H7 (cell line): ENCODE measurements at places on chromosomes 11 and 22. TPM values are rescaled to one million over a fixed set of nuclear protein-coding genes. Genes with fewer than 3 reads are reported as not detected.

DNA sequence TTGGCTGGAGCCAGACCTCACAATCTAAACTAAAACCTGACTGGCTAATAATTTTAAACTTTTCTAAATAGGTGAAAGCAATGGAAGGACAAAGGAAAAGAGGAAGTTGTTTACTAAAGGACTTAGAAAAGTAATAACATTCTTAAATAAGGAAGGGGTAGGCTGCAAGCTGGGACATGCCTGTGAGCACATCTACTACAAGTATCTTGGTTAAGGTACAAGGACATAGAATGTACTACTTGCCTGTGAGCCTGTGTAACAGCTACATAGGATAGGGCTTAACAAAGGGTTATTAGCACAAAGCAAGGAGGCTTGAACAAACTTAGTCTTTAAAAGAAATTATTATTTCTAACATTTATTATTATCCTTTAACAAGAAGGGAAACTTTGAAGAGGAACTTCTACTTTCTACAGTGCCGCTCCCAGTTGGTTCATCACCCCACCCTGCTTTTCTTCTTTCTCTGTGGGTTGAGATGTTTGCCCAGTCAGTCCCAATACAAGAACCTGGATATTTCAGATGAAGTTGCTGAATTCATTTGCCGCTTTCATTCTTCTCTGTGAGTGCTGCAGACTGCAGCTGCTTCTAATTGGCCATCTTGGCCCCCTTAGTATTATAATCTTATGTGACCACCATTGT is 87.5 kb downstream of the PRMT3 start:
- no peak for DNase-seq

The OR9G4 gene
- total RNA-seq, result not detected in 2 replicates

DNA sequence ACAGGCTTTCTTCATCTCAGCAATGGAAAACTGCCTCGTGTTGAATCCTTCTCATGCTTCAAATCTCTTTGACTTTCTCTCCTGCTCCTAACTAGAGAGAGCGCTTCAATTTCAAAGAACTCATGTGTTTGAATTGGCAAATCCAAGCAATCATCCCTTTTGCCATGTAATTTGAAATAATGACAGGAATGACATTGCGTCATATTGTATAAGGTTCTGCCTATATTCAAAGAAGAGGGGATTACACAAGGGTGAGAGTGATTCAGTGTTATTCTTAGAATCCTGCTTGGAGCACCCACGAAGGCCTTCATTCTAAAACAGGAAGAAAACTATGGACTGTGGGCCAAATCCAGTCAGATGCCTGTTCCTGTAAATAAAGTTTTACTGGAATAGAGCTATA is 720.6 kb downstream of the JRKL start:
- no peak for DNase-seq

DNA sequence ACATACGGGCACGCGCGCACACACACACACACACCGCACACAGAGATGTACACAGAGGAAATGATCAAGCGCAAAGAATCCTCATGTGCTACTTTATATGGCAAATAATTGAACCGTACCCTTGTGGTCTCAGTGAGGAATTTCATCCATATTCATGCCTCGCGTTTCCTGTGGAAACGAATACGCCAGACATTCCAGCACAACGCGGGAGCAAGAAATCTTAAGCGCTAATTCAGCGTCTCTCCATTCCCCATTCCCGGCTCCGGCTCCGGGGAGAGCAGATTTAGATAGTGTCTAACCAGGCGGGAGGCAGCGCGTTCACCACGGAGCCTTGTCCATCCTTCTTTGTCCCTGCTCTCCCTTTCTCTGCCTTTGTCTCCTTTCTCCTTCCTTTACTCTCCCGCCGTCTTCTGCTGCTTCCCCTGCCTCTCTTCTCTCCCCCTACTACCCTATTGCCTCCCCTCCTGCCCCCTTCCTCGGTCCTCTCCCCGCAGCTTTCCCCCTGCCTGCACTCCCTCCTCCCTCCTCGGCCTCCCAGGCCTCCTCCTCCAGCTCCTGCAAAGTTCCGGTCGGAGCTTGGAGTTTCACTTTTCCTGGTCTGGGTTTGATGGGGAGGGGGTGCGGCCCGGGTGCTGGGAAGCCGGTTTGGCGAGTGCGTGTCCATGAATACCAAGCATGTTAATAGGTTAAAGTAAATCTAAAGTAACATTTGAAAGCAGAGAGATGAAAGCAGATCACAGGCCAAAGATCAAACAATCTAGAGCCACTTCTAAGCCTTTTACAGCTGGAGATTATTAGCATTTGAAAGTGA is 579.3 kb downstream of the BUD13 start:
- peak; percentile 85 for DNase-seq

DNA sequence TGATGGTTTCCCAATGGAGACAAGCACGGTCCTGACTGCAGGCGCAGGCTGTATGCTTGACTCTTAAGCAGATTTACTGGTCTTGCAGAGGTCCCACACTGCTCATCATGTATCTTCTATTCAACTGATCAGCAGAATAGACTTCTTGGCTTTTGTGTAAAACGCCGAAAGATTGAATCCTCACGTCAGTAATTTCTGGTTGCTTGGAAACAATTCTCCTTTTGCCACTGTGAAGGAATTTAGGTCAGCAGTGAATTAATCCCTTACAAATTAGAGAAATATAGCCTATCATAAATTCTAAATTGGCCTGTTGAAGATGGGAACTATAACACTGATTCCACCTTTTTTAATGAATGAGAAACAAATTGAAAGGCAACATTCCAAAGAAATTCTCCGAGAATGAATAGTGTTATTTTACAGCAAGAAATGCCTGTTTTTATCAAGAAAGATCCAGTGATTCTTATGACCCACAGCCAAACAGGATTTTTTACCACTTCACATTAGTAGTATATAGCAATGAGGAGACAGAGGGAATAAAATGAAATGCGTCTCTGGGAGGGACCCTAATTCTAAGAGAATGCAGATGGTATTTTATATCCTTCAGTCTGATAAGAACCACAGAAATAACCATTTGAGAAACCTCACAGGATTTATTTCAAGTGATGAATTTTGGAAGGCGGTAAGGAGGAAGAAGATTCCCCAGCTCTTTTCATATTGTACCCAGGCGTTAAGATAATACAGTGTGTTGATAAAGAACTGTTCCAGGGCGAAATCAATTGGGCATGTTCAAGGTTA is 362.5 kb downstream of the RAB38 start:
- no peak for DNase-seq

- no peak for DNase-seq
These were observed 98.5 kb downstream of the CTTN start for GRCh38 chr11:70496591-70497535.

- DNase-seq, result peak; percentile 97
These were observed at the start of gene LRP4 for GRCh38 chr11:46918083-46918787. Gene LRP4, minus strand, starts transcription at chr11:46918550. Its CDS starts 171 bp downstream, at chr11:46918379.

The SLC5A12 gene
- 2.3 and 3.1 TPM in 2 replicates for total RNA-seq

GRCh38 chr11:128720522-128720985 is 26.7 kb downstream of the FLI1 start:
- DNase-seq, result peak; percentile 50

The CD3D gene
- 1.5 TPM in 1 of 2 replicates, not detected in the other for total RNA-seq

The SCO2 gene
- total RNA-seq, result 1.2 TPM in 1 of 2 replicates, not detected in the other
